Suprapubic skin (tissue), 4 donors: ENCODE measurements at places on chromosomes 2 and 18. TPM values are rescaled to one million over a fixed set of nuclear protein-coding genes. Genes with fewer than 3 reads are reported as not detected.

GRCh38 chr2:45987856-45988255 is 309.4 kb upstream of the EPAS1 start:
- no peak for DNase-seq

The CCDC68 gene
- 0.19 TPM for total RNA-seq

- peak; percentile 82 for DNase-seq
Measured at GRCh38 chr2:234496835-234497593, at the start of gene ARL4C. TSS of gene ARL4C (minus strand) at chr2:234497081. CDS start at chr2:234496586, 495 bp downstream.

- no peak for DNase-seq
Measured at GRCh38 chr18:6885992-6886796, 156.7 kb downstream of the ARHGAP28 start.

DNA sequence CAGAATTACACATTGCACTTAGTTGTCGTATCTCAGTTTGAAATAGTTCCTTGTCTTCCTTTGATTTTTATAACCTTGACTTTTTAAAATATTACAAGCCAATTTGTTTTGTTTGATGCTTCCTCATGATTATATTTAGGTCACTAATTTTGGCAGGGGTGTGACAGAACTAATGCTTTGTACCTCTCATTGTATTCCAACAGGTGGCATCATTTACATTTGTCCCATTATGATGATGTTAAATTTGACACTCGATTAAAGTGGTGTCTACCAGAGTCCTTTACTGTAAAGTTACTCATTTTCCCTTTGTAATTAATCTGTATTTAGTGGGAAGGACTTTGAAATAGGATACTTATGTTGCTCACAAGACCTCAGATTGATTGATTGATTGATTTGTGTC is 21.5 kb upstream of the MFSD2B start:
- DNase-seq: no peak

DNA sequence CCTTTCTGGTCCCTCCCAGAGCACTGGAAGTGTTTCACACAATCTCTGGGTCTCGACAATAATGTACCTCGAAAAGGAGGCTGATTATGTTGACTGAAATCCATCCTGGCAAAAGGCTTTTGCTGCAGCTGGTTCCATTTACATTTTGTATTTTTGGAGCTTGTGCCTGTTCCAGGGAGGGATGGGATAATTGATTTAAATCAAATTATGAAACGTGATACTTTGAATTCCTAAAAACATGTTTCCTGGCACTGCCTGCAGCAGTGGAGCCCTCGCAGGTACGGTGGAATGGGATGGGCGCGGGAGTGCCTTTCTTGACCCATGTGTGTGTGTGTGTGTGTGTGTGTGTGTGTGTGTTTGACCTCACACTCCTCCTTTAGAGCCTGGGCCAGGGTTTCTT is 455.5 kb upstream of the MEIS1 start:
- DNase-seq: no peak

GRCh38 chr18:36492604-36493329 is 195.3 kb downstream of the FHOD3 start:
- DNase-seq: no peak

DNA sequence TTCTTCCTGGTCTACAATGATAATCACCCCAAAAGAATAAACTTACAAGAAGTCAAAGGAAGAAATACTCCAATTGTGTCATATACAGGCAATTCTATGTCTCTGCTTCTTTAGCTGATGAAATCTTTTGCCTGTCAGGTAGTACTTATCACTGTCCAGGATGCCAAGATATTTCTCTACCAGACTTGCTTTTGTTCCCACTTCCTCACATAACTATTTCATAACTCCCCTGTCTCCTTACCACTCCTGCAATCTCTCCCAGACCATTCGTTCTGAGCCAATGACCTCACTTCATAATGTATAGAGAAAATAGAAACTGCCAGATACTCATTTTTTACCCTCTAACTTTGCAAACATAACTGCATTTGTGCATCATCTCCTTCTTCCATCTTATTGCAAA is 39.1 kb downstream of the HNMT start:
- no peak for DNase-seq

DNA sequence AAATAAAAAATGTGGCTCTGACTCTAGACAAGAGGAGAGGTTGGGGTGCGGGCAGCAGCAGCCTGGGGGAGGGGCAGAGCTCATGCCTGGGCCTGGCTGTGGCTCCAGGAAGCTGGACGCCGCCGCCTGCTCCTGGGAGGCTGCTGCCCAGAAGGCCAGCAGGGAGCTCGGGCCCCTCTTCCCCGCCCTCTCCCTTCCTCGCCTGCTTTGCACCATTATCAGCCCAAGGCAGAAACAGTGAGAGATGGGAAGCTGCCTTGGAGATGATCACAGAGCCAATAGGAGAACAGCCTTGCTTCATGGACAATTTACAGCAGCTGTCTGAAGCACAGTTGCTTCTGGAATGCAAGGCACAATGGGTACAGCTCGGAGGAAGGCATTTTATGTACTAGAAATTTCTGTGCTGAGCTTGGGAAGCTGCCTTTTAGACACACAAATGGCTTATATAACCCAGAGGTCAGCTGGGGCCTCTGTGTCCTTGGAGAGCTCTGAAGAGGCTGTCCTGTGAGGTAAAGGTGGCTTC is 55.3 kb upstream of the AFF3 start:
- DNase-seq: no peak

DNA sequence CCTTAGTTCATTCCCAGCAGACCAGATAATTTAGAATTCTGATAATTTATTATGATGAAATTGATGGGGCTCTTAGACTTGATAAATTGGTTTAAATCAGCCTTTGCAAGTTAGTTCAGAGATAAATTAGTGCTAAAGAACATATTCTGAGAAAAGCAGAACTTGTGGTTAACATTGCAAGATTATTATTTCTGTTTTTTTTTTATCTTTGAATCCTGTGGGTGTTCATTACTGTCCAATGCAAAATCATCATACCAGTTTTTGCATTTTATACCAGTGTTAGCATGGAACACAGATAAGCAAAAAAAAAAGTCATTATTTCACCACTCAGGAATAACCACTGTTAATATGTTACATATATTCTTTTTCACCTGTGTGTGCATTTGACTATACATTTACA is 9.1 kb downstream of the SEPTIN2 start:
- no peak for DNase-seq

DNA sequence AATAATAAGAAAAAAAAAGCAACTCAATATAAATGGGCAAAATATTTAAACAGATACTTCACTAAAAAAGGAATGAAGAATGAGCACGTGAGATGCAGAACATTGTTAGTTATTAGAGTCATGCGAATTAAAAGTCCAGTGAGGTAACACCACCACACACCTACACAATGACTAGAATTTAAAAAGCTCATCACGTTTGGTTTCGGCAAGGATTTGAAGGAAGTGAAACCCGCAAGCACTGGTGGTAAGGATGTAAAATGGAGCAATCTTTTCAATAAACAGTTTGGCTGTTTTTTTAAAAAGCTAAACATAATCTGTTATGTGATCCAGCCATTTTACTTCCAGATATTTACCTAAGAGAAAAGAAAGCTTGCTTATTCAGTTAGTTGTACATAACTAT is 1181.6 kb upstream of the CELF4 start:
- DNase-seq: no peak

DNA sequence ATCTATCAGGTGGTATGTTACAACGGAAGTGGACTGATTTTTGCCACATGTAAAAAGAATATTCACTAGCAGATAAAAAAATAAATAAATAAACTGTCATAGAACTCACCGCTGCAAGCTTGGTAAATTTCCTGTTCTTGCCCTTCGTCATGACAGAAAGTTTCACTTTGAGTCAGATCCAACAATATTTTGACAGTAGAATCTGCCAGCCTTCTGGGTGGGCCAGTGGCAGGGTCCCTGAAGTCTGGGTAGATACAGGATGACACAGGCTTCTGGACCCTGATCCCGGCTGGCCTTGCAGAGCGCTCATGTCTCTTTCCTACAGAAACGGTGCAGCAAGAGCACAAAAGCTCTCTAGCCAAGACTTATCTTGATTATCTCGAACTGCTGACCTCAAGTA is 97.8 kb upstream of the PMAIP1 start:
- no peak for DNase-seq

GRCh38 chr2:158459161-158460003 is 2.6 kb downstream of the PKP4 start:
- DNase-seq: no peak

GRCh38 chr2:168075446-168075845 is 171.9 kb downstream of the STK39 start:
- DNase-seq: no peak

DNA sequence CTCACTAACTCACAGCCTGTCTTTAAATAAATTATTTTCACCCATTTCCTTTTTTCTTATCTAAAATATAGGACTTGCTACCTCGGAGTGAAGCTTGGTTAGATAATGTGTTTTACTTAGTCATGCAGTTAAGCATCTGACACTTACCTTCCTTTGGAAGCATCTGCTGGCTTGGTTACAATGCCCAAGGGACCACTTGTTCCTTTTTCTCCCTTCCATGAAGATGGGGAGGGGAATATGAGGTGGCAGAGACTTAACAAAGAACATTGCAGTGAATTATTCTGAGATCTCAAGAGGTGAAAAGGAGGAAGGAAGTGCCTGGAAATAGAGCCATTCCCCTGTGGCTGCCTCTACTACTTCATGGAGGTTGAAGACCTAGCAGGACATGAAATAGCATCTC is 145.4 kb upstream of the FOSL2 start:
- no peak for DNase-seq

DNA sequence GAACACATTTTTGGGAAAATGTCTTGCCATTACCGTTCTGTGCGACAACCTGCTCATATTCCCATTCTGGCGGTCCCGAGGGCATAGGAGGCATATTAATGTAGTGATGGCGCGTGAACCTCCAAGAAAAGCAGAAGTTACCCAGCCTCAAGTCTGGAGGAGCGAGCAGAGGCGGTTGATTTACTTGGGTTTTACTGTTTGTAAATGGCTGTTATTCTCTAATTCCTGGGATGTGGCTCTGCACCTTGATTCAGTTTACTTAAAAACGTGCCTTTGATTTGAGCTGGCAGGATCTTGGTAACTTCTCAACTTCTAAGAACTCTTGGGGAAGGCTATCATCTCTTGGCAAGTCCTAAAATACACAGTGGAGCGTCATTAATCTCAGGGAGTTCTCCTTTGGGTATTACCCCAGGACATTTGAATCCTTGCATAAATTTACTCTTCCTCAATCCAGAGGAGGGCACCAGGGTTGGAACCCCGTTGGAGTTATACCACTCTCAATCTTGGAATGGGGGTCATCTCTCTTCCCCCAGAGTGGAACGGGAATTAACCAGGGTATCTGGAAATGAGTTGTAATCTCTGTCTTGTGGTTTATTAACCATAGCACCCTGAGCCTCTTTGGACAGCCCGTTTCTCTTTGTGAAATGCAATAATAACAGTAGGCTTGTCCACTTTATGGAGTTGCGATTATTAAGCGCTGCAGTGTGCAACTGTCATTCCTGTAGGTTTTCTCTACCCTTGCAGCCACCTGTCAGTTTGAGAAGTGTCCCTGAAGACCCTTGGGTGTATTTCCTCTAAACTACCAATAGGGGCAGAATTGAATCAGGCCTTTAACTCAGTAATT is 2.1 kb downstream of the HK2 start:
- DNase-seq: no peak

- DNase-seq: no peak
Measured at GRCh38 chr2:120892967-120893667, 157.4 kb downstream of the GLI2 start.

The RALBP1 gene
- total RNA-seq: 178 TPM

The OR6B2 gene
- total RNA-seq: not detected

- no peak for DNase-seq
Measured at GRCh38 chr2:28901202-28901601, 6.7 kb downstream of the WDR43 start.

The SPC25 gene
- total RNA-seq: 4.3 TPM

The NYAP2 gene
- total RNA-seq: 0.11 TPM

DNA sequence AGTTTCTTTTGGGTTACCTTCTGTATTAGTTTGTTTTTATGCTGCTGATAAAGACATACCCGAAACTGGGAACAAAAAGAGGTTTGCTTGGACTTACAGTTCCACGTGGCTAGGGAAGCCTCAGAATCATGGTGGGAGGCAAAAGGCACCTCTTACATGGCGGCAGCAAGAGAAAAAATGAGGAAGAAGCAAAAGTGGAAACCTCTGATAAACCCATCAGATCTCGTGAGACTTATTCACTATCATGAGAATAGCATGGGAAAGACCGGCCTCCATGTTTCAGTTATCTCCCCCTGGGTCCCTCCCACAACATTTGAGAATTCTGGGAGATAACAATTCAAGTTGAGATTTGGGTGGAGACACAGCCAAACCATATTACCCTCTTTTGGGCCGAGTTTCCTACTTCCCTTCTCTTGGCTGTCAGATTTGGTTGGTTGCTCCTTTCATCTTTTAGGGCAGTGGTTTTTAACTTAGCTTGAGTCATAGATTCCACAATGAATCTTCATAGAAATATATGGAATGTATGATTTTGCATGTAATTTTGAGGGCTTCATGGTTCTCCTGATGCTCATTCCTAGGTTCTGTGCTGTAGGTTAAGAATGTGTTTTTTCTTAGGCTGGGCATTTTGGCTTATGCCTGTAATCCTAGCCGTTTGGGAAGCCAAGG is 44.2 kb downstream of the CEP192 start:
- DNase-seq: no peak

DNA sequence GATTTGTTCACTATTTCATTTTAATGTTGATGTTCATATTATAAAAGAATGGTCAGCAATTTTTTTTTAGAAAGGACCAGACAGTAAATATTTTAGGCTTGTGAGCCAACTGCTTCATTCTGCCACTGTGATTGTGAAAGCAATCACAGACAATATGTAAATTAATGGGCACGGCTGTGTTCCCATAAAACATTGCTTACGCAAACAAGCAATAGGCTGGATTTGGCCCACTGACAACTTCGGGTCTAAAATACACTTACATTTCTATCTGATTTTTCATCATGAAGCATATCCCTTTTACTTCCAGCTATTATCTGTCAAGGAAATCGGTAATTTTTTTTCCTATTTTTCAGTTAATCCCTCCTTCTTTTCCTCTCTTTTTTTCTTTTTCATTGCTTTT is 182.2 kb upstream of the CDH2 start:
- no peak for DNase-seq

- DNase-seq: peak; percentile 88
Measured at GRCh38 chr2:238518172-238518820, 91.6 kb downstream of the ASB1 start.

DNA sequence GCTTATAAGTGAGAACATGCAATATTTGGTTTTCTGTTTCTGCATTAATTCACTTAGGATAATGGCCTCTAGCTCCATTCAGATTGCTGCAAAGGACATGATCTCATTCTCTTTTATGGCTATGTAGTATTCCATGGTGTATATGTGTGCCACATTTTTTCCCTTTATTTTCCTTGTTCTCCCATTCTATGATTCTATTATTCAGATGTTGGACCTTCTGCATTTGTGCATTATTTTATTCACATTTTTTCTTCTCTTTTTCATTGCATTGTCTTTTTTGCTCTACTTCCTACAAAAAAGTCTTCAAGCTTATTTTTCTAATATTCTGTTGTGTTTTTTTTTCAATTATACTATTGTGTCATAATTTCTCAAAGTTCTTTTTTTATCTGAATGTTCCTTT is 11.1 kb upstream of the ANTXR1 start:
- DNase-seq: no peak

- DNase-seq: no peak
Measured at GRCh38 chr2:229955663-229956062, 33.4 kb downstream of the FBXO36 start.

GRCh38 chr2:120429586-120430500 is 83.9 kb downstream of the INHBB start:
- DNase-seq: no peak

- no peak for DNase-seq
Measured at GRCh38 chr2:55805686-55806085, 112.0 kb upstream of the PNPT1 start.

- DNase-seq: no peak
Measured at GRCh38 chr2:107747964-107748583, 78.6 kb upstream of the RGPD4 start.

- DNase-seq: no peak
Measured at GRCh38 chr2:14937336-14937735, 304.8 kb downstream of the LRATD1 start.

The CNRIP1 gene
- total RNA-seq: 8.9 TPM
